ENCODE measurements at places on chromosomes 6 and 20. TPM values are rescaled to one million over a fixed set of nuclear protein-coding genes. Genes with fewer than 3 reads are reported as not detected.

The MOG gene
- not detected for total RNA-seq

The FAM83D gene
- total RNA-seq = 289 TPM

The OLIG3 gene
- not detected for total RNA-seq

The GTSF1L gene
- not detected for total RNA-seq

The HSF2 gene
- total RNA-seq = 45.1 TPM

The PROCR gene
- total RNA-seq = 5.3 TPM

The SMLR1 gene
- not detected for total RNA-seq

The WRNIP1 gene
- 29.7 TPM for total RNA-seq

The OPRM1 gene
- not detected for total RNA-seq

The VGLL2 gene
- not detected for total RNA-seq

The TFAP2A gene
- total RNA-seq = not detected

The MUC22 gene
- total RNA-seq = not detected

The FILIP1 gene
- 29.8 TPM for total RNA-seq

The HRH3 gene
- not detected for total RNA-seq

The RAD21L1 gene
- not detected for total RNA-seq

The RFX6 gene
- total RNA-seq = 2.9 TPM

The OR2W1 gene
- total RNA-seq = not detected

The PAK5 gene
- total RNA-seq = not detected

The TPX2 gene
- total RNA-seq = 7.6 TPM

The ENPP3 gene
- 4.4 TPM for total RNA-seq

The FAM209B gene
- not detected for total RNA-seq

The GNRH2 gene
- 8.0 TPM for total RNA-seq

The COQ3 gene
- 4.4 TPM for total RNA-seq

The RPS6KA2 gene
- total RNA-seq = 94.9 TPM

The UNC5CL gene
- 58.3 TPM for total RNA-seq

The RHAG gene
- total RNA-seq = 0.92 TPM

The TREML1 gene
- total RNA-seq = not detected

The IL17F gene
- not detected for total RNA-seq

The TMC2 gene
- not detected for total RNA-seq

The SIRPB1 gene
- 14.0 TPM for total RNA-seq

The DDX43 gene
- total RNA-seq = not detected

The PRR18 gene
- not detected for total RNA-seq

The MLN gene
- not detected for total RNA-seq

The CST7 gene
- not detected for total RNA-seq

The DNAAF9 gene
- 23.7 TPM for total RNA-seq

The GPR63 gene
- not detected for total RNA-seq

The ATP6V1G2 gene
- total RNA-seq = not detected

The SLC22A1 gene
- not detected for total RNA-seq

The CD93 gene
- total RNA-seq = 25.9 TPM

The LAMA4 gene
- 324 TPM for total RNA-seq

The PROKR2 gene
- total RNA-seq = not detected

The KIF25 gene
- not detected for total RNA-seq

The TAF4 gene
- total RNA-seq = 12.8 TPM

The MMP24 gene
- total RNA-seq = 2.7 TPM

The EFCAB8 gene
- 0.18 TPM for total RNA-seq

The CRISP3 gene
- not detected for total RNA-seq

The PHACTR3 gene
- total RNA-seq = not detected

The FUCA2 gene
- total RNA-seq = 13.3 TPM

The NKAIN2 gene
- not detected for total RNA-seq

The CGA gene
- total RNA-seq = not detected

The GJA10 gene
- not detected for total RNA-seq

The EPHA7 gene
- total RNA-seq = 70.1 TPM

The XKR7 gene
- total RNA-seq = 0.37 TPM

The TCF15 gene
- total RNA-seq = 0.43 TPM

Data from stomach (tissue), 19 donors.